GM12878 (cell line): ENCODE measurements at places on chromosomes 2 and 18.
A peak's percentile ranks its signal among the peaks of the same experiment; 100 is the strongest.

GRCh38 chr18:79544386-79544963, 135.1 kb upstream of the CTDP1 start:
- no peak for DNase-seq

DNA sequence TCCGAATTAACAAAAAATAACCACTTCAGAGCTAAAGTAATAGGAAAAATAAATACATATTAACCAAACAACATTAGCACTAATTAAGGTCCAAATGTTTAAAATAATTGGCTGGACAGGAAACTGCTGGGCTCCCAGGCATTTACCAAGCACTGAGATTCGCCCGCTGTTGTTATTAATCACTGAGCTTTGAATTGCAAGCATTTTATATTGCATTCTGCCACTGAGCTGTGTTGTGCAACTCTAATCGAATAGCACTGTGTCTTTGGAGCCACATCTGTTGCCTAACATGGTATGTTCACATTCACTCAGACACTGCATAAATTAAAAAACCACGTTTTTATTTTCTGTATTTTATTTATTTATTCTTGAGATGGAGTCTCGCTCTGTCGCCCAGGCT, 88.9 kb downstream of the SOWAHC start:
- no peak for DNase-seq

DNA sequence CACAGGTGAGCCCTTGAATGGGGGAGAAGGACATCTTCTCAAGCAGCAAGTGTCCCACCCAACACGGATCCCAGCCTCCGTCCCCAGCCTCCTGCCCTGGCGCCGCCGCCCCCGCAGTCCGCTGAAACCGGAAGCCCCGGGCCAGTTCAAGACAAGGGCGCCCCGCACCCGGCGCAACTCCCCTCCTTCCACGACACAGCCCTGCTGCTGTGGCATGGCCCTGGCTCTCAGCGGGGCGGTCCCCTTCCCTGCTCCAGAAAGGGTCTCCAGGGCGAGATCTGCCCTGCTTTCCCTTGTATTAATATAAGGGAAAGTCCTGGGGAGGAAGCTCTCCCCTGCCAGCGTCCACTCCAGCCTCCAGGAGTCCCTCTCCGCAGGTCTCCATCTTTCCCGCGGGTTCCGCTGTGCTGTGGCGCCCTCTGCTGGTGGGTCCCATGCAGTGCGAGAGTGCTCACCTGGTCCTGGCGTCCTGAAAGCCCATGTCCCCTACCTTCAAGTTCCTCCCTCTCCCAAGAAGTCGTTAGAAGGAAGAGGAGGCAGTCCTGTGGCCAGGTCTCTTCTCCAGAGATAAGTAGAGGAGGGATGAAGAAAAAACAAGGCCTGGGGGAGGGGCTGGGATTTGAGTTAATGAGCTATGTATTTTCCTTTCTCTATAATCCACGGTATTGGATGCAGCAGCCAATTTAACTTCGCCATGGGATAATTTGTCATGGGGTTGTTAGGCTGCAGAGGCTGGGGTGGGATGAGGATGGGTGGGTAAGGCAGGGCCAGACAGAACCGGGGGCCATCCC, 176.0 kb downstream of the SMAD2 start:
- DNase-seq = no peak

DNA sequence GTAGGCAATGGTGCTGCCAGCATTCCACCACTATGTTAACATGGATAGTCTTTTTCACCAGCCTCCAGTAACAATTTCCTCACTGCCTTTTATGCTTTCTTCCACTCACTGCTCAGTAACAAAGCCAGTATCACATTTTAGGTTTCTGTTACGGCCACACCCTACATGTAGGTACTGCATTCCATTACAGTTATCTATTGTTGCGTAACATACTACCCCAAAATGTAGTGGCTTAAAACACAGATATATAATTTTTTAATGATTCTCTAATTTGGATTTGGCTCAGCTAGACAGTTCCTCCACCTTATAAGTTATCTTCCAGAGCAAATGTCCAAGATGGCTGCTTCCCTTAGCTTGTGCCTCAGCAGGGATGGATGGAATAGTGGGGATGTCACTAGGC, 498.7 kb upstream of the ACVR2A start:
- no peak for DNase-seq

DNA sequence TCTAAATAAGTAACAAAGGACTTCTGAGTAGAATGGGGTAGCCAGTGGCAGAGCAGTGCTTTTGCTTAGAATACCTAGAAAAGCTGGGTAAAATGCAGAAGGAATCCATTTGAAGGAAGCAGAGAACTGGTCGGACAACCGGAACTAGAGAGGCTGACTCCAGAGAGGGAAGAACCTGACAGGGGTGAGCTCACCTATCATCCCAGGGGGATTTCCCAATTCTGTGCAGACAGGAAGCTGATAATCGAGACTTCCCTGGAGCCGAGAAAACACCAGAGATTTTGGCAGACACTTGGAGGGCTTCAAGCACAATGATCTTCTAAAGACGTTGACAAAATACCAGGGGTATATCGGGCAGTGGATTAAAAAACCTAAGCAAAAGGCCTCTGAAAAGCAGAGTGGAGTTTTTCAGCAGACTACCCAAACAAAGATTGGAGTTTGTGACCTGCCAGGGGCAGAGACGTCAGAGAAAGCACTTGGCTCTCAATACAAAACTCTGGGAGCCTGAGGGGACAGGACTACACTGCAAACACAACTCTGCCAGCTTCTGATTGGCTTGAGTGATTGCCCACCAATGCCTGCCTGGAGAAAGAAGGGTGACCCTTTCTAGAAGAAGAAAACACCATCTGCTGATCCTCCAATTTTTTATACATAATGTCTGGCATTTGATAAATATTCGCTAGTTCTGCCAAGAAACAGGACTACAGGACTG, 67.5 kb upstream of the TTN start:
- no peak for DNase-seq

DNA sequence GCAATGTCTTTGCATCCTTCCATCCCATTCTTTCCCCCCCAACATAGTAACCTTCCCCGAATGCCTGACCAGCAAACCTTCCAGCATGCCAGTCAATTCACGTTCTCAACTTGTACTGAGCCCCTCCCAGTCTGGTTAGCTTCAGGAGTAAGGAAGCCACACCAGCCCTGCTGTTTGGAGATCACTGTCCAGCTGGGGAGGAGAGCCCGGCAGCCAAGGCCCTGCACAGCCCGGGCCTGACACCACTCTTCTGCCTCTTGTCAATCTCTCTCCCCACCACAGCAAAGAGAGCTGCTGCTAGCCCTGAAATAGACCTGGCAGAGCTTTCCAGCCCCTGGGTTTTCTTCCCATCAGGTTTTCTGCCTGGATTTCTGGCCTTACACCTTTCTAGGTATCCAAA, 185.8 kb upstream of the ID2 start:
- no peak for DNase-seq

DNA sequence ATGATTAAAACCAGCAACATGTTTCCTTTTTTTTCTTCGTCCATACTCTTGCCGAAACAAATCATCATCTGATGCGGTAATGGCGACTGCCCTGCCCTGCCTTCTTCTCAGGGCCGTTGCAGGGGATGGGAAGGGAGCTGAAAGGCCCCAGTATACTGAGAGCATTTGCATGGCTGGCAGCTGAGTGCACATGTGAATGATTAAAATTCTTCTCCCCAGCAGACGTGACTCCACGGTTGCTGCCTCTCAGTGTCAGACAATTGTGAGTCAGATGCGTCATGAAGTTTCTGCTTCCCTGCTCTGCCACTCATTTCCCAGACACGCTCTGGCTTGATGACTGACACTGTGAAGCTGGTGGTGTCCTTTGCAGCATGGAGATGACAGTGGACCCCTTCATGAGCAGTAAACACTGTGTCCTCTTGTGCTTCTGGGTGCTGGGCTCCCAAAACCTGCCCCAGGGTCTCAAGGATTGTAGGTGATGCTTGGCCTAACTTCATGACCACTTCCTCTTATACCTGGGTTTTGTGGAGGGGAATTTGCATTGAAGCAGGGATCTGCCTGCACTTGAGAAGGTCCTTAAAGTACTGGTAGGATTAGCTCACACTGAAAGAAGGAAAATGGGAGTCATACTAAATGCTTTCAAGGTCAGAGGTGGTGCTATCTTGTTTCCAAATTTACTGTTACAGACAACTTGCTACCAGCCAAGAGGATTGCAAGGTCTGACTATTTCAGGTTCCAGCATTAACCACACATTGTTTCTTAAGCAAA, 222.5 kb upstream of the COPS8 start:
- DNase-seq = peak; percentile 36

DNA sequence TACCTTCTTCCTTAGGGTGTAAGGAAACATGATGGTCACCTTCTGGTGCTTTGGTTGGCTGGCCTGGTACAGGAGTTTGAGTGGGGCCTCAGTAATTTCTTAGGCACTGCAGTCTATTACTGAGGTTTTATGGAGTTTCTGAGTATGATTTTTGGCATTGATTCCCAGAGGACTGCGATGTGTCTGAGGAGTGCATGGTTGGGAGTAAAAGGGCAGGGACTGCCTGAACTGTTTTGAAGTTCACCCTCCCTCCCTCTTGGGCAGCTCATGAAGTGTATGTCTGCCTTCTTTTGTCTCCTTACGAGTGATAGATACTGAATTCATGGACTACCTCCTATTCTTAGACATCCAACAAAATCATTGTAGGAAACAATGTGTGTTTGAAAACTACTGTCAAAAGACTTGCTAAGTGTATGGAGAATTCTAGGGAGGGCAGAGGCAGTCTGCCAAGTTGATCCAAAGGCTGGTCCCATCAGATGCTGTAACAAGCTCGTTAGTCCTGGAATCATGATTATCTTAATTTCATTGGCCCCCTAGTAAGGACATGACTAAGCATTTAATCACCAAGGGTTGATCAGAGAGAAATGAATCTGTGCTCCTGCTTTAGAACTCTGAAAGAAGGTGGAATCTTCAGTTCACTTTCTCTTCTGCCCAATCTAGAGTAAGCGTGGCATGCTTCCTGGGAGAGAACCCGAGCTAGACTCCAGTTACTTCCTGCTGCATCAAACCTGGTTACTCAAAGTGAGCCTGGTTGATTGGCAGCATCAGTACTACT, 26.5 kb downstream of the LYPD6B start:
- DNase-seq = no peak

- no peak for DNase-seq
Observed at GRCh38 chr2:99726691-99727090, 236.9 kb upstream of the REV1 start.

DNA sequence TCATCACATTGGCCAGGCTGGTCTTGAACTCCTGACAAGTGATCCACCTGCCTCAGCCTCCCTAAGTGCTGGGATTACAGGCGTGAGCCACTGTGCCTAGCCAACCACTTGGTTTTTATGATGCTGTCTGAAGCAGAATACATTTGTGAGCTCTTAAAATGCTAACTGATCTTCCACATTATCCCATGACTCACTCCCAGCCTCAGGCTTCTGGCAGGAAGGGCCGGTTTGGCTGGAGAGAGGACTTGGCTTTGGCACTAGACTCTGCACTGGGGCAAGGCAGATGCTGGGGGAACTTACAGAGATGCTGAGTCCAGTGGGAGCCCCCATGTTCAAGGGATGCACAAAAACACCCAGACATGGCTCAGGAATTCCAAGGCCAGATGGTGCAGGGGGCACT, 40.5 kb upstream of the SH3BP4 start:
- no peak for DNase-seq

DNA sequence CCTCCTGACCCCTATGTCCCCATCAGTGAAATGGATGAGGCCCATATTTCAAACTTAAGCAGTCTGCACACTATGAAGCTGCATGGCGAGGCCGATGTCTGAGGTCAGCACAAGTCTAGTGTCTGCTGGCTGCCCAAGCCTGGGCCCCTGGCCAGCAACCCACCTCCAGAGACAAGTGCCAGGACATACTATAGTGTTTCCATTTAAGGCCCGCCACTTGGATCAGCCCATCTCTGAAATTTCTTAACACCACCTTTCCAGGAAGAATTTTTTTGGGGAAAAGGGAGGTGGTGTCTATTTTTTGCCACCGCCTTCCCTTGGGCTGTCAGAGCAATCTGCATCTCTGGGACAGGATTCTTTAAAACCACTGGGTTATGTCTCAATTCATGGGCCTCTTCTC, 1.8 kb downstream of the ACVR1 start:
- DNase-seq = no peak

- DNase-seq = no peak
Observed at GRCh38 chr2:127082974-127083373, 24.0 kb downstream of the BIN1 start.

DNA sequence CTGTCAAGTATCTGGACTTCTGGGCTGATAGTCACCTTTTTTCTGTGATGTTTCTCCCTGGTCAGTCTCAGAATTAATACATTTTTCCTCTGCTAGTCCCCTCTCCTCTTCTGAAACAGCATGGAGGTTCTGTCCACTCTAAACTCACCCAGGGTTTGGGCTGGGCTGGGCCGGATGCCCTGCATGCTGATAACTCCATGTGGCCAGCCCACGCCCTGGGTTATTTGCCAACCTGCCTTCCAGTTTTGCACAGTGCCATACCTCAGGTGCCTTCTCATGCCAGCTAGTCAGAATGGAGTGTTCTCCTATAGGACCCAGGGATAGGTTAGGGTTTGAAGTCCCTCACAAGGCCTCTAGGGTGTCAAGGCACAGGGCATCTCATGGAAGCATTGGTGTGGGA, 32.2 kb downstream of the MEX3C start:
- no peak for DNase-seq
